ENCODE measurements at places on chromosomes 7 and 10.

DNA sequence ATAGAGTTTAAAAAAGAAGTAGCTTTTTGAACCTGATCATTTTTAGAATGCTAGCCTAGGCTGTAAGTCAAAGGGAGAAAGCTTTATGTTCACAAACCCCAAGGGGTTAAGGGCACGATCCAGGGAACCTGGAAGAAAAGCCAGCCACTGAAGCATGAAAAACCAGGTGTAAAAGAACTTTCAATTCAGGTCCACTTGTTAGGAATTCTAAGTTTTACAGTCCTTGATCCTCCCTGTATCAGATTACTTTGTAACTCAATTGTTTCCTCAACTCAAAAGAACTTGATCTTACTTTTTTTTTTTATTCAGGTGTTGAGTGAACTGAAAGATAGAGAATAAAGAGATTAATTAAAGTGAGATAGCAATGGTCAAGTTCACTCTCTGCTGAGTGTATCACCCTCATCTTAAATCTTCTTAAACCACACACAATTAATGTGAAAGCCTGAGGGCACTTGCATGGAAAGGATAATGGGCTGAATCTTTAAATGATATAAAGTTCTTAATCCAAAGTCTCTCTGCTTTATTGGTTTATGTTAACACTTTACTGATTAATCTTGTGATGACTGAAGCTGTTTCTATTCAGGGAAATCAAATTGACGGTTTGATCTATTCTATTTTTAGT, 672.2 kb upstream of the LRRN3 start:
- DNase-seq = no peak

DNA sequence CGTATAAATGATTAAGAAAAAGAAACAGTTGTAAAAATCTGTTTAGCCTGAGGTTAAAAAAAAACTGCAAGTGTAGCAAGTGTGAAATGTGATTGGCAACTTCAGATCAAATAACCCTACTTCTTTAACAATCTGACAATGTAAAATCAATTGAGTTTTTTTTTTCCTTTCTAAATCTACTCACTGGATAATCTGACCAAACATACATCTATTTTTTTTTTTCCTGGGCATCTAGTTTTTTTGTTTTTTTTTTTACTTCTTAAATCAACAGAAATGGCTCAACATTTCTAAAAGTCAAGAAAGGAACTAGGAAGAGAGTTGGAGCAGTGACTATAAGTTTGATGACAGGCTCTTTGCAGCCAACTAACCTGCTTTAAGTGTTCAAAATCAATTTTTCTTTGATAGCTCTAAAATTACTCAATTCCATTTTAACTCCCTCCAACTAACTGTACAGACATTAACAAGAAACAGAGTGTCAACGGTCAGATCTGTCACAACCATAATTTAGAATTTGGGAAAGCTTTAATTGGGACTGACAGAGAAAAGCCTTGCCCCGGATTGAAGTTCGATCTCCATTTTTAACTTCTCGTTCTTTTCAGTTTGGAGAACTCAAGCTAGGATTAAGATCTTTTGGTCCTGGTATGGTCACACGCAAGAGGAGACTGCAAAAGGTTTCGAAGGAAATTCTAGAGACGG, 1.2 kb downstream of the ARL3 start:
- DNase-seq = no peak

- DNase-seq = no peak
These were observed 60.3 kb upstream of the RAB11FIP2 start for GRCh38 chr10:118107040-118107439.

GRCh38 chr7:37211097-37211880, 237.4 kb downstream of the ELMO1 start:
- no peak for DNase-seq

DNA sequence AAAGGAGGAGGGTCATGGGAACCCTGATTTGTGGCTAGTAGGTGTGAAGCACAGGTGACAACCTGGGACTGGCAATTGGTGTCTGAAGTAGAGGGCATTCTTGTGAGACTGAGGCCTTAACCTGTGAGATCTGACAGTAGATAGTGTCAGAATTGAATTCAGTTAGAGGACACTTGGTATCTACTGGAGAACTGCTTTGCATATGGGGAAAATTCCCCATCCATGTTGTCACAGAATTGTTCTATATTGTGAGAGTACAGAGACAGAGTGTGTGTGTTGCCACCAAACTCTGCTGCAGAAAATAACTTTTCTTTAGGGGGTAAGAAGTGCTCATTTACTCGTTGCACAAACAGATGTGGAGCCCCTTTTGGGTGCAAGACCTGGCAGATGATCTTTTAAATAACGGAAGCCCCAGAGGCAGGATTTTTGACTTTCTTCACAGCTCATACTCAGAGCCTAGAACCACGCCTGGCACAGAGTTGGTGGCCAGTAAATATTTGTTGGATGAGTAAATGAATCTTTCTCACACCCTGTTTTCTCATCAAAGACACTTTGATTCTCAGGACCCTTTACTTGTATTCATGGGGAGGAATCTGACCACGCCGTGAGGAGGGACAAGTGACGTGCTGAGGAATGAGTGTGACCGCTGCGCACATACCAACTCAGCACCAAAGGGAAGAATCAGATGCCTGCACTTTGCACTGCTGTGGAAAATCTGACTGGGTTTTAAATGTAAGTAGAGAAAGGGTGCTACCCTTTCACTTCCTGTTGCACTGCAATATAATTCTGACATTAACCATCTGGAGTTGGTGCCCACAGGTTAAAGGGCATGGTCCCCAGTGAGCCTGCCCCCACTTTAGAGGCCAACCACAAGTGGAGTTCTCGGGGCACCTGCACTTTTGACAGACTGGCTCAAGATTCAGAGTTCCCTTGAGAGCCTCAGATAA, 39.2 kb upstream of the SDHAF3 start:
- DNase-seq = no peak

DNA sequence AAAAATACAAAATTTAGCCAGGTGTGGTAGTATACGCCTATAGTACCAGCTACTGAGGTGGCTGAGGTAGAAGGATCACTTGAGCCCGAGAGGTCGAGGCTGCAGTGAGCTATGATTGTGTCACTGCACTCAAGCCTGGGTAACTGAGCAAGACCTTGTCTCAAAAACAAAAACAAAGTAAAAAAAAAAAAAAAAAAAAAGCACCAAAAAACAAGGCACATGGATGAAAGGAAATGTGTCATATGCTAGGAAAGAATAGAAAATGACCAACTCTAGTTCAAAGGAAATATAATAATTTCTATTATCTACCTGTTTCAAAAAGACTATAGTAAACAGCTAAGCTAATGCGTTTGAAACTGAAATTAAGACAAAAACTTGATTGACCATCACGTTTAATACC, 33.8 kb downstream of the UBE2H start:
- no peak for DNase-seq

GRCh38 chr7:103924184-103924583, 65.3 kb downstream of the RELN start:
- DNase-seq = no peak

DNA sequence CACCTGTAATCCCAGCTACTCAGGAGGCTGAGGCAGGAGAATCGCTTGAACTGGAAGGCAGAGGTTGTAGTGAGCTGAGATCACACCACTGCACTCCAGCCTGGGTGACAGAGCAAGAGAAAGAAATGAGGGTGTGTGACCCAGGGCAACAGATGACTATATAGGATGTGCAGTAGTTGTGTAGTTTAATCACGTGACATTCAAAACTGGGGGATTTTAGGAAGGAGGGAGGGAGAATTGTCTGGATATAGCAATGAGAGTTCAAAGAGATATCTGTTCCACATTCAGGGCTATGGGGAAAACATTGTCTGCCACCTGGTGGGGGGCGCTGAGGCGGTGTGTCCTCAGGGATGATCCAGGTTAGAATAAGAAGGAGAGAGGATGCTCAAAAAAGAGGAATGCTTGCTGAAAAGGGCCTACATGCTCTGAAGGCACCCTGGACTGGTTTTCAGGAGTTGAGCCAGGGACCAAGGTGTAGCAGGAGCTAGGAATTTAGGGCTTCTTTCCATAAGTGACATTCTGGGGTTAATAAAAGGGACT, 7.8 kb upstream of the ZYX start:
- no peak for DNase-seq

DNA sequence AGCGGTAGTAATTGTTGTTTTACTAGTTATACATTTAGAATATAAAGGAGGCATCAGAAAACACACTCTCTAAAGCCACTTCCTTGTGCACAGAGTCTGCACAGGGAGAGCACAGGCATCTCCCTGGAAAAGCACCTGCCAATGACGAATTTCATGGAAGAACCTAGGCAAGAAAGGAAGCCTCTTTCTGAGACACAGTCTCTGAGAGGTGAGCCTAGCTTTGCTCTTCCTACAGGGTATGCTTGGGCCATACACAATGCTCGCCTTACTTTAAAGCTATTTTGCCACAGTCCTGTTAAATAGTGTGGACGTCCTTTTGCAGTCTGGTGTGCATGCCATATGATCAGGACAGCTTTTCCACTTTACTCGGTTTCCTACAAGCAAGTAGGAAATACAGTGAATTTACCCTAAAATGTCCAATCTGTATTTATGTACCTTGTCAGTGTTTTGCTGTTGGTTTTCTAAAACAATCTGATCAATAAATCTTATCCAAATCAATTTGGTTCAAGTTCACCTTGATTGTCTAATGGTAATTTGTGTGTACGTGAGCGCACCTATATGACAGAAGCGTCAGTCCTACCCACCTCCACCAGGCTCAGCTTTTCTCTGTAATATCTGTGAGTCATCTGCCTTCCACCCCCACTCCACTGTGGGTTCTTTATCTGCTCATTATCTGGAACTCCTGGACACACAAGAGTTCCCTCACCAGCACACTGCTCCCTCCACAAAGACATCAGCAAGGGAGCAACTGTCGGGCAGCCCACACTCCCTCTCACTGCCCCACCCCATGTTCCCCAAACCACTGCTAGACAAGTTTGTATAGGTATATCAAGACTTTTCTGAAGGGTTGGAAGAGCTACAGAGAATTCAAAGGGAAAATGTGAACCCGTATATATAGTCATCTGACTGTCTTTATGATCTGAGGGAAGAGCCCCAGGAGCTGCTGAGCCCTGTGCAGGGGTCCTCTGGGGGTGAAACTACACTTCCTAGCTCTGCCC, 65.2 kb downstream of the KLHDC10 start:
- DNase-seq = no peak

- no peak for DNase-seq
These were observed 1.5 kb downstream of the FAM131B start for GRCh38 chr7:143360788-143361551.

DNA sequence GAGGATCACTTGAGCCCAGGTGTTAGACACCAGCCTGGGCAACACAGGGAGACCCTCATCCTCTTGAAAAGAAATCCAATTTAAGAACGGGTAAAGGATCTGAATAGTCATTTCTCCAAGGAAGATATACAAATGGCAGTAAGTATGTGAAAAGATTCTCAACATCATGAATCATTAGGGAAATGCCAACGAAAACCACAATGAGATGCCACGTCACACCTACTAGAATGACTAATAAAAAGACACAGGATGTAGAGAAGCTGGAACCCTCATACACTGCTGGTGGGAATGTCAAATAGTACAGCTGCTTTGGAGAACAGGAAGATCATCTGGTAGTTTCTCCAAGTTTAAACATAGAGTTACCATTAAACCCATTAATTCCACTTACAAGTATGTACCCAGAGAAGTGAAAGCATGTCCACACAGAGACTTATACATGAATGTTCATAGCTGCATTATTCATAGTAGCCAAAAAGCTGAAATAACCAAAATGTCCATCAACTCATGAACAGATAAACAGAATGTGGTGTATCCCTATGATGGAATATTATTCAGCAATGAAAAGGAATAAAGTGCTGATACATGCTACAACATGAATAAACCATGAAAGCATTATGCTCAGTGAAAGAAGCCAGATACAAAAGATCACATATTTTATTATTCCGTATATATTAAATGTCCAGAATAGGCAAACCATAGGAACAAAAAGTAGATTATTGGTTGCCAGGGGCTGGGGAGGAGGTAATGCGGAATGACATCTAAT, 13.1 kb upstream of the ZMIZ2 start:
- no peak for DNase-seq

DNA sequence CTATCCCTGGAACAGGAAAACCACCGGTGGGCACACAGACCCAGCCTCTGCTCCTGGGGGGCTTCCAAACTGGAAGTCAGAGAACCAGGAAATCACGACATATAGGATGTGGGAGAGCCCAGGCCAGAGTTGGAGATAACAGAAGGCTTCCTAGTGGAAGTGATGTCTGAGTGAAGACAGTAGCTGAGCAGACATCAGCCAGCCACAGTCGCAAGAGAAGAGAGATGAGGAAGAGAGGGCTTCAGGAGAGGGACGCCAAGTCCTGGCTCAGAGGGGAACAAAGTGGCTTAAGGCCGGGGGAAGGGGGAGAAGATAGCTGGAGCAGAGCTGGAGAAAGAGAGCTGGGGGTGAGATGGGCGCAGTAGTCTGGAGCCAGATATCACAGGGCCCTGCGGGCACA, 30.9 kb upstream of the ELN start:
- DNase-seq = no peak

DNA sequence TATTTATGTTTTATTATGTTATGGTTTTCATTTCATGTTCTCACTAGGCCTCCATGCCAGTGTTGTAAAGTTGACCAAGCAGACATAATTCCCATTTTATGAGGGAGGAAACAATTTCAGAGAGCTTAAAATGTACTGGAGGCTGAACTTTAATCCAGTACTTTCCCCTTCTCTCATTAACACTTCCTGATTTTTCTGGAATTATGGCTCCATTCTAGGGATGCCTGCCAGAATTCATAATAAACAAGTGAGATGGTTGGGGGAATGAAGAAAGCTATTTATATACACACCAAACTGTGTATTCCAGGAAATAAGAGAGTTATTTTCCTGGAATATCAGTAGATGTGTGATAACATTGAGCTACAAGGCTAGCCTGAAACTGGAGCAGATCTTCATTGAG, 6.9 kb downstream of the TMEM236 start:
- DNase-seq = no peak

DNA sequence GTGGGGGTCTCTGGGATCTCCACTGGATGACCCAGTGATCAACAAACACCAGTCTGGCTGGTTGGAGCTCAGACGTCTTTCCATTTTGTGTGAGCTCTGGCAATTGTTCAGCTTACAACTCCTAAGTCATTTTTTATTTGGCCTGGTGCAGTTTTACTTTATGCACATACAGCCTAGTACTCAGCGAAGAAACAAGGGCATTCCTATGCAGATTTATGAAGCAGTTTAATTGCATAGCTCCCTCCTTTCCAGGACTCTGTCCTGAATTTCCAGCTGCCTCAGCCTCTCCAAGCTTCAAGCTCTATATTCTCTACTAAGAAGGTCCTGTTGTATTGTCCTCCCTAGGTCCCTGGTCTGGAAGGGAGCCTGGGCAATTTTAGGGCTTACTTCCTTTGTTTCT, 145.6 kb upstream of the GALNT17 start:
- DNase-seq = no peak

- no peak for DNase-seq
These were observed 415.3 kb upstream of the NRP1 start for GRCh38 chr10:33749790-33750189.

Data from stimulated activated CD8-positive, alpha-beta memory T cell treated with anti-CD3 and anti-CD28 coated beads, Interleukin-12 subunit alpha, Interleukin-12 subunit beta, amount 100 ng/mL, for 4 hours (primary cell).